Activated CD4-positive, alpha-beta T cell treated with anti-CD3 and anti-CD28 coated beads for 4 hours (primary cell): ENCODE measurements at places on chromosomes 1 and 21.

GRCh38 chr1:218414060-218414728 lies 69.1 kb downstream of the TGFB2 start:
- DNase-seq, result no peak

- no peak for DNase-seq
Observed at GRCh38 chr21:24418671-24419070, 1188.6 kb downstream of the MRPL39 start.

GRCh38 chr1:186717286-186717685 lies 37.1 kb upstream of the PTGS2 start:
- no peak for DNase-seq

DNA sequence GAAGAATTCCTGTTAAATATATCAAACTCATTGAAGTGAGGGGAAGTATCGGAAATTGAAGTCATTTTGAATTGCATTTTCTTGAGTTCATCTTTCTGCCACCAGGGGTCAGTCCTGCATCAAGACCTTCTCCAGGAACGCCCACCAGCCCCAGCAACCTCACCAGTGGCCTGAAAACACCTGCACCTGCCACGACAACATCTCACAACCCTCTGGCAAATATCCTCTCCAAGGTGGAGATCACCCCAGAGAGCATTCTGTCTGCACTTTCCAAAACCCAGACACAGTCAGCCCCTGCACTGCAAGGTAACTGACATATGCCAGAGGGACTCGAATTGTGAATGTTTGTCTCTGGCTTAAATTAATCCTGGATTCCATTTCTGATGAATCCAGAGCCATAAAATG lies 22.8 kb upstream of the TARS2 start:
- DNase-seq, result peak; percentile 77

- no peak for DNase-seq
Observed at GRCh38 chr1:6360117-6360496, 33.5 kb downstream of the ACOT7 start.

DNA sequence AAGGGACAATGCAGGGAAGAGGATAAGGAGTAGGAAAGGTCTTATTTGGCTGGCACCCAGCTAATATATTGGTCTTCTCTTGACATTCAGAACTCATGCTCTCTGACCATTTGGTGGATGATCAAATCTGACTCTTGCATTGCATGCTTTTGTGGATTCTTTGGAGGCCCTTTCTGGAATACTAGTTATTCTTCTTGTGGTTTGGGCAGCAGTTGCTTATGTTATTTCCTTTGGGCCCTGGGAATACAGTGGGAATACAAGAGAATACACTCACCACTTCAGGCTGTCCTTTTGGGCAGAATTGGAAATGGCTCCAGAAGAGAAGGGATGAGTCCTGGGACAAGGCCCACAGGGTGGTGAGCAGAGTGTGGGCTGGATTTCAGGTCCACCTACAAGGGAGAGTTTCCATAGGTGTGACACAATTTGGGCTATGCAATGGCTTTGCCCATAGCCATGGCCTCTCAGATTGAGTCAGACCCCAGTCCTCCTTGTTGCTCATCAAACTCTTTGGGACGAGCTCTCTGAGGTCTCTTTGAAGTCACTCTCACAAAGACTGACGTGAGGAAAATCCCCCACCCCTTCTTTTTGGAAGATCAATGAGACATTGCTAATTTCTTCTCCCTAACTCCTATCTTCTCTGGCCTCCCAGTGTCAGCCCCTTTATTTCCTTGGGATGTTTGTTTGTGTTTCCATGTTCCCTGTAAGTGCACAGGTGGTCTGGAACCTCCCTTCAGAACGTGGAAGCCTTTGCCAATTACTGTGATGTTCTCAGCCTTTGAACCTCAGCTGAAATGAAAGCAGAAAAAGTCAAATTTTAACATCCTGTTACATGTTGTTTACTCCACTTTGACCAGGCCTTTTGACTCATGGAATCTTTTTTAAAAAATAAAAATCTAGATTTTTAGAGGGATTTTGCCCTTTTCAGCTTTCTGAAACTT lies 19.4 kb downstream of the HSD11B1 start:
- DNase-seq, result peak; percentile 24

DNA sequence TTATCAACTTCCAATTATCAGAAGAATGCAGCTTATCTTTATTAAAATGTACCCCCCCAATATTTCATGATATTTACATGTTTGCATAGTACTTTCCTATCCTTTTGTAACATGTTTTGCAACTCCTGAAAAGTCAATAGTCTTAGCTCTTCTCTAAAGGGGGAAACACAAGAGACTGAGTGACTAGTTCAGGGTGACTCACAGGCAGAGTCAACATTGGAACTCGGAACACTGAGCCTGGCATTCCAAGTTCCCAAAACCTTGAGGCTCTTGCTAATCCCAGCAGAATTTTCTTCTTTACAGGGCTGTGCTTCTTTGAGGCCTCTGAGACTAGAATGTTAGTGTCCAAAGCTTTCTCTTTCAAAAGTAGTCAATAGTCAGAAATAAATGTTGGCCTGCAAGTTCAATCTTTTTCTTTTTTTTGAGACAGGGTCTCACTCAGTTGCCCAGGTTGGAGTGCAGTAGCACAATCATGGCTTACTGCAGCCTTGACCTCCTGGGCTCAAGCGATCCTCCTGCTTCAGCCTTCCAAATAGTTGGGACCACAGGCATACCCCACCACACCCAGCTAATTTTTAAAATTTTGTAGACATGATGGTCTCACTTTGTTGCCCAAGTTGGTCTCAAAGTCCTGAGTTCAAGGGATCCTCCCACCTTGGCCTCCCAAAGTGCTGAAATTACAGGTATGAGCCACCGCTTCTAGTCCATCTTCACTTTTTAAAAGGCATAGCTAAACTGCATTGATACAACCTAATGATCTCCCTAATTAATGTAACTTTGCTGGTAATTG lies 37.5 kb downstream of the ZNF281 start:
- no peak for DNase-seq

GRCh38 chr21:34204481-34205439 lies 131.4 kb downstream of the MRPS6 start:
- DNase-seq, result no peak

- no peak for DNase-seq
Observed at GRCh38 chr21:45289655-45290515, 2.2 kb upstream of the POFUT2 start.

- DNase-seq, result no peak
Observed at GRCh38 chr1:151907363-151908139, 1.8 kb downstream of the THEM4 start.

DNA sequence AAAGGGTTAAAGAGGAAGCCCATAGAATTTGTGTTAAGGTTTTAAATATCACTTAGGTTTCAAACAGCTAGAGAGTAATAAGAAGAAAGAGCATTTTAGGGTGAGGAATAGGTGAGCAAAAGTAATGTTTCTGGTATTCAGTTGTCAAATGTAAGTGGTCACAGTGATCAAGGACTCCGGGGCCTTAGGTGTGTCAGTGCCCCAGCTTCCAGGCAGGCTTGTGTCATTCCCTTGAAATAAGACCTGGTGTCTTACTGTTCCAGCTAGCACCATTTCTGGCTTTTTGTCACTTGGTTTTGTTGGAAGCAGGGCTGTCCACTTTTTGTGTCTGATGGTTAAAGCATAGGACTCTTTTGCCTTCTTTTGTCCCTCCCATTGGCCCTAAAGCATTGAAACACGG lies 69.6 kb downstream of the DYRK1A start:
- no peak for DNase-seq

DNA sequence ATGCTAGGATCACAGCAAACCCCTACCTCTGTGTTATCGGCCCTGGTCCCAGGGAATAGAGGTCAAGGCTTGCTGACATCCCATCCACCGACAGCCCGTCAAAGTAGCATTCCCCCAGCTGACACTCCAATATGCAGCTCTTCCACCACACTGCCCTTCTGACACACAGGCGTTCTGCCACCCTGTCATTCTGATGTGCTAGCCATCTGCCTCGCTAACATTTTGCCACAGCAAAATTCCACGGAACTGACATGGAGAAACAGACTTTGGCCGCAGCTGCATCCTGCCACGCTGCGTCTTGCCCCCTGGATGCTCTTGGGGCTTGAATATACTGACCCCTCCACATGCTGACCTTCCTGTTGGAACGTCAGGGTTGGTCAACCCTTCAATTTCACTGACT lies 163.2 kb upstream of the CSF3R start:
- no peak for DNase-seq

DNA sequence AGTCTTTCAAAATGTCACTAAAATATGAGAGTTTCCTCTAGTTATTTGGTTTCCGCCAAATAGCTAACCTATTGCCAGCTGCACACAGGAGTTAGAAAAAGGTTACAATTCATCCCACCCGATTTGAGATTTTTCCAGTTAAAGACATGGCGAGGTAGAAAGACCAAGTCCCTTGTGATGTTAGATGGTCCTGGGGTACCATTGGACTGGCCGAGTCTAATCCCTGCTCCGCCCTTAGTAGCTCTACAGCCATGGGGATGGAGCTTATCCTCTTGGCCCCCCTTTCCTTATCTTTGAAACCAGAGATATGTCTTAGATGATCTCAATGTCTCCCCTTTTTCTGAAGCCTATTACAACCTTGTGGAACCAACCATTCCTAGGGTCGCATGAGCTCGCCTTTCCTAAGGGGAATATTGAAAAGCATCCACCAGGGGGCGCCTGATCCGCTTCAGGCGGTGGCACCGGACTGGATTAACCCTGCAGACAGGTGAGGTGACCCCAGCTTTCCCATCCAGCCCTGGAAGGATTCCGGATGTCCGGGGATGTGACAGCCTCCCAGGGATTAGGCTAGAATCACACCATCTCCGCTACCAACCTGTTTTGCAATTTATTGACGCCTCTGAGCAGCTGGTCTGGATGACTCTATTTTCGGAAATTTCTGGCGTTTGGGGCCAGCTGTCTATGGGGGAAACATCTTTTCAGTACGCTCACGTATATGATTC lies 68.3 kb upstream of the SIM2 start:
- peak; percentile 55 for DNase-seq

GRCh38 chr1:28819020-28819419 lies 7.0 kb downstream of the OPRD1 start:
- DNase-seq, result no peak

GRCh38 chr1:53110370-53111072 lies 31.9 kb downstream of the SLC1A7 start:
- no peak for DNase-seq

DNA sequence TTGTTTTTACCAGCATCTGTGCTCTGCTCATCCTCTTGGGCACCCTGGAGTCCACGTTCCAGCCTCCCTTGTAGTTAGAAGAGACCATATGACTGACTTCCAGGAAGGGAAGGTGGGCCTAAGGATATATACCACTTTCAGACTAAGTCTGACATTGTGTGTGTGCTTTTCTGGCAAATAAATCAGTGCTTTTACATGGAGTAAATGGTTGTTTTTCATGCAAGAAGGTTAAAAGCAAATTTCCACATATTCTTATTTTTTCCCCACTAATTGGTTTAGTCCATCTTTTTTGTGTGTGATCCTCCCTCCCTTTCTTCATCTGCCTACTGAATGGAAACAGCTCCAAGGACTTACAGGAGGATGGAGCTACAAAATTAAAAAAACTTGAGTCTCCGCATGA lies 119.8 kb downstream of the TBX15 start:
- no peak for DNase-seq

DNA sequence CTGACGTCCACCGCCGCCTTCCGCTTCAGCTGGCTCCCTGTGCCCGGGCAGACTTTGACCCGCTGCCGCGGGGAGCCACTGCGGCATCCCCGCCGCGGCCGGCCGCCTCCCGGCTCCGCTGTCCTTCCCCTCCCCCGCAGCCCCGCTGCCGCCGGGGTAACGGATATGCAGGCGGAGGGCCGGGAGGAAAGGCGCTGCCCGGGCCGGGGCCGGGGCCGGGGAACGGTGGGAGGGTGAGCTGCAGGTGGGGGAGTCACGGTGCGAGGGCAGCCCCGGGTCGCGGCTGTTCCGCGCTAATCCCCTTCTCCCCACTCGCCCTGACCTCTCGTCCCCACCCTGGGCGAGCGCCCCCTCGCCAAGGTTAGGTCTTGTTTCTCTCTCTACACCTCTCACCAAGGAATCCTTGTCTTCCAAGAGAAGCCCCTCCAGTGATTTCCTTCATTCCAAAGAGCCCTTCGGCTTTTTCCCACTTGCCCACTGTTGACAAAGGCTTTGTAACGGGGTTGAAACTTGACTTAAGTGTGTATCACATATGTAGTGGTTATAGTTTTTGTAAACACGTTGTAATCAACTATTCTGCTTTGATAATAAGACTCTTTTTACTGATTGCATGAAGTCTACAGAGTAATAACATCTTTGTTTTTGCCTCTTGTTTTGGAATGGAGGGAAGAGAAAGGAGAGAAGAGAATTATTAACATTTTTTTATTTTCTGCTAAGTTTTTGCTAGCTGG lies 669 bp downstream of the XPR1 start:
- DNase-seq, result peak; percentile 49

- no peak for DNase-seq
Observed at GRCh38 chr1:43549921-43550597, 19.4 kb downstream of the PTPRF start.

- no peak for DNase-seq
Observed at GRCh38 chr1:51328279-51328678, 2.1 kb downstream of the TTC39A start.

- no peak for DNase-seq
Observed at GRCh38 chr1:193767886-193768285, 581.5 kb upstream of the B3GALT2 start.

- no peak for DNase-seq
Observed at GRCh38 chr1:62103846-62104245, 90.8 kb upstream of the L1TD1 start.

- DNase-seq, result no peak
Observed at GRCh38 chr1:61138921-61139774, 56.8 kb downstream of the NFIA start.

GRCh38 chr1:43532716-43533115 lies 2.0 kb downstream of the PTPRF start:
- DNase-seq, result no peak

- no peak for DNase-seq
Observed at GRCh38 chr1:201661823-201662359, 123.0 kb downstream of the NAV1 start.

DNA sequence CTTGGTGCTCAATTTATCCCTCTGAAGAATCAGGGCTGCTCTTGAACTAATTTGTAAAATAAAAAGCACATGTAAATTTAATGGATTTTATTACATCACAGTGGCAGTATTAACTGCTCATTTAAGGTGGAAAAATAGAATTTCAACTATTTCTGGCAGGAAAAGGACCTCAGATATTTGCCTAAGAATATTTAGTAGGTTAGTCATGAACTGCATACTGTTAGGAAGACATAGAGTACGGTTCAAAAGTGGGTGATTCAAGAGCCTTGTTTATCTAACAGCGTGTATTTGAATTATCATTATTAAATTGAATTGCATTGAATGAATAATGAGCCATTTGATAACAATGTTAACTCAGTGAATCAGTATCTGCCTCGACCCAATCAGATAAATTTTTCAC lies 248.8 kb upstream of the PBX1 start:
- no peak for DNase-seq
